ENCODE measurements at places on chromosomes 16 and 17.
A peak's percentile ranks its signal among the peaks of the same experiment; 100 is the strongest.

- no peak for DNase-seq
Observed at GRCh38 chr17:6075050-6075449, 4.9 kb downstream of the WSCD1 start.

DNA sequence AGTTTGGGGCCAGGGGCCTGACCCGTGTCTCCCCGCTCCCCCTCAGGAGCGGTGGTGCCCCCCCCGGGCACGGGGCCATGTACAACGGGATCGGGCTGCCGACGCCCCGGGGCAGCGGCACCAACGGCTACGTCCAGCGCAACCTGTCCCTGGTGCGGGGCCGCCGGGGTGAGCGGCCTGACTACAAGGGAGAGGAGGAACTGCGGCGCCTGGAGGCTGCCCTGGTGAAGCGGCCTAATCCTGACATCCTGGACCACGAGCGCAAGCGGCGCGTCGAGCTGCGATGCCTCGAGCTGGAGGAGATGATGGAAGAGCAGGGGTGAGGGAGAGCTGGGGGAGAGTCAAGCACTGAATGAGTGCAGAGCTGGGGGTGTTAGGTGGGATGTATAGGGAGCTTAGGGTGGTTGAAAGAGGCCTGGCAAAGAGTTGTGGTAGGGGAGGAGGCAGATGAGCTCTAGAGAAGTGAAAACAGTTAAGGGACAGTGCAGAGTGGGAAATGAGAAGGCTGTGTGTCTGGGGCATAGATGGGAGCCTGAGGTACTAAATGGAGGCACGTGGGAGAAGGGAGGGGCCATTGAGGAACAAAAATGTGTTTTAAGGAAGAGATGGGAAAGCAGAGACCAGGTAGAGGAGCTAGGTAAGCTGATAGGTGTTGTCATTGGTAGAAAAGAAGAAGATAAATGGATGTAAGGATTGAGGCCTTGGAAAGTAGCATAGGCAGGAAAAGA lies 4.0 kb downstream of the SRRM2 start:
- DNase-seq, result no peak

GRCh38 chr16:49530427-49530970 lies 156.9 kb downstream of the C16orf78 start:
- DNase-seq, result no peak

GRCh38 chr16:20850981-20851380 lies 44.7 kb downstream of the REXO5 start:
- DNase-seq, result no peak

DNA sequence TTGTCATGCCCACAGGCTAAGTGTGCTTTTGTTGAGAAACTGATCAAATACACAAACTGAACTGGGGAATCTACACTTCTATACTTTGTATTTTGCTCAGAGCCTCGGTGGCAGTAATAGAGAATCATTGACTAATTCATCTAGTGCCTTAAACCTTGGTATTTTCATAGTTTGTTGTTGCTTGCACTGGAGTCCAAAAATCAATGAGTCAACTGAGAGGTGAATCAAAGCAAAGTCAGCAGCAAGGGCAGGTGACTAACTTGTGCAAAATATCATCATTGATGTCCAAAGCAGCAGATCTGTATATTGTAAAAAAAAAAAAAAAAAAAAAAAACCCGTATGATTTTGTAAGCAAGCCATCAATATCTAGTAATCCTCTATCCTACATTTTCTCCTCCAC lies 296.4 kb downstream of the MAP2K6 start:
- DNase-seq, result no peak

- no peak for DNase-seq
Observed at GRCh38 chr16:58346831-58347371, 45.4 kb upstream of the GINS3 start.

- no peak for DNase-seq
Observed at GRCh38 chr16:84840687-84841627, 21.2 kb downstream of the CRISPLD2 start.

- no peak for DNase-seq
Observed at GRCh38 chr17:53924530-53925455, 102.1 kb downstream of the KIF2B start.

DNA sequence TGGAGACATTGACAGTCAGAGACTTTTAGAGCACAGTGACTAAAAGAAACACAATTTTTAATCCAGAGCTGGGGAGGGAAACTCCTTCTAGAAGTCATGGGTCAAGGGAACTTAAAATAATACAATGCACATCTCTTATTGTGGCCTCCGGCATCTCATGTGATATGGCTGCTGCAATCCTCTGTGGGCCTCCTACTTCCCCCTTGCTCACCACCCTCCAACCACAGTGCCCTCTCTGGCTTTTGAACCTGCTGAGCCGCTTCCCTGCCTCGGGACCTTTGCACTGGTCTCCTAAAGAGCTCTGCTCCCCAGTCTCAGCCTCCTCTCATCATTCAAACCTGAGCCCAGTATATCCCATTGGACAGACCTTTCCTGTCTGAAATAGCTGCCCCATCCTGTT lies 47.6 kb downstream of the HS3ST2 start:
- DNase-seq, result no peak

- DNase-seq, result no peak
Observed at GRCh38 chr17:50213026-50214022, 11.9 kb upstream of the COL1A1 start.

- DNase-seq, result no peak
Observed at GRCh38 chr17:81173052-81173761, 7.2 kb upstream of the AATK start.

DNA sequence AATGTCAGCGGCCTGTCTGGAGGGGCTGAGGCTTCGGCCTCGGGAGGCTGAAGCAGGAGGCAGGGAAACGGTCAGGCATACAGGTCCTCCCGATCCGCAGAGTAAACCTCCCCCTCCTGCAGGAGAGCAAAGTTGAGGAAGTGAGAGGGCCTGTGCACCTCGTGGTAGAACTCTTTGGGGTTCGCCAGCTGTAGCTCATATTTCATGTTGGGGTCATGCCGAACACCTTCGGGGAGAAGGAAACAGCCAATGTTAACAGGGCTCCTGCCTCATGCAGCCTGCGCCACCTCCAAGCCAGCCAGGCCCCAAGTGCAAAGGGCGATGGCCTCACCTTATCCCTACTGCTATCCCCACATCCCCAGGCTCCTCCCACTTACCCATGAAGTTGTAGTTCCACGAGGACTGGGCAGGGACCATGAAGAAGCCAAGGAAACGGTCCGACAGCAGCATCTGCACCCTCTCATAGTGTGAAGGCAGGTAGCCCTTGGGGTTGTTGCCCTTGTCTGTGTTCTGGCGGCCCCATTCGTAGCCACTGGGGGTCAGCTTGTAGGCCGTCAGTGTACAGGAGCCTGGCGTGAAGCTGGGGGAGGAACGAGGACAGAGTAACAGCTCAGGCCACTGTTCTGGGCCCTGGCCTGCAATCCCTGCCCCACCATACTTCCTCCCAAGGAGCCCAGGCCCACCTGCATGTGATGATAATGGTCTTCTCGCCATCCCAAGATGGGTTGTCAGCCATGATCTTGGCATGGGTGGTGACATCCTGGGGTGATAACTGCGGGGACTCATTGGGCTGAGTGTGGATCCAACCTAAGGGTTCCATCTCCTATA lies 1.3 kb upstream of the RILP start:
- no peak for DNase-seq

DNA sequence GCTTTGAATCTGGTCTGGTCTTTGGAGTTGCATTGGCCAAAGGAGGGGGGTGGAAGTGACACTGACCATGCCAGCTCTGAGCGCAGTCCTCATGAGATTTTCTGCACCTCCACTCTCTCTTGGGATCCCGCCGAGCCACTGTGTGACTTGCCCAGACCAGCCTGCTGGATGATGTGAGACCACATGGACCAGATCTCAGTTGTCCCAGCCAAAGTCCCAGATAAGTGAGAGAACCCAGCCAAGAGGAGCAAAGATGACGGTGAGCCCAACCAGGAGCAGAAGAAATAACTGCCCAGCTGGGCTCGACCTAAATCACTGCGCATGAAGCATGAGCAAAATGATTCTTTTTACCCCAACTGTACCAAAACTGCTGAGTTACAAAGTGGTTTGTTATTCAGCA lies 96.5 kb upstream of the ERCC4 start:
- DNase-seq, result no peak

DNA sequence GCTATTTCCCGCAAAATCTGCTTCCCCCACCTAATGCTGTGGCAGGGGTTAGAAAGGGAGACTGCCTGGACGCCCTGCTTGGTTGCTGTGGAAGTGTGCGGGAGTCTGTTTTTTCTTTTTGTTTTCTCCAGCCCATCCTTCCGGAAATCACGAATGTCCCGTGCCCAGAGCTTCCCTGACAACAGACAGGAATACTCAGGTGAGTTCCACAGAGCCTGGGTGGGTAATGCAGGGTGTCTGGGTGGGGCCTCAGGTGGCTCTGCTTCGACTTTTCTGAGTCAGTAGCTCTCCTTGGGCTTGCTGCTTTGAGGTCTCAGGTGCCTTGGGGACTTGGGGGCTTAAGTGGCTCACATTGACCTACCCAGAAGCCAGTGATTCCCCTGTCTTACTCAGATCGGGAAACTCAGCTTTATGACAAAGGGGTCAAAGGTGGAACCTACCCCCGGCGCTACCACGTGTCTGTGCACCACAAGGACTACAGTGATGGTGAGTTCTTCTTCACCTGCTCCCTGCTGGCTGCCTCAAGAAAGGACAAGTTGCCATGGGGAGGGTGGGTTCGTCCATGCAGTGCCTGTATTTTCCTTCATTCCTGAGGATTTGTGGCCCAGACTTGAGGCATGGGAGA lies 11.4 kb downstream of the LIMD2 start:
- no peak for DNase-seq

- no peak for DNase-seq
Observed at GRCh38 chr16:84848986-84849634, 29.3 kb downstream of the CRISPLD2 start.

- no peak for DNase-seq
Observed at GRCh38 chr16:86593913-86594620, 15.7 kb downstream of the FOXL1 start.

DNA sequence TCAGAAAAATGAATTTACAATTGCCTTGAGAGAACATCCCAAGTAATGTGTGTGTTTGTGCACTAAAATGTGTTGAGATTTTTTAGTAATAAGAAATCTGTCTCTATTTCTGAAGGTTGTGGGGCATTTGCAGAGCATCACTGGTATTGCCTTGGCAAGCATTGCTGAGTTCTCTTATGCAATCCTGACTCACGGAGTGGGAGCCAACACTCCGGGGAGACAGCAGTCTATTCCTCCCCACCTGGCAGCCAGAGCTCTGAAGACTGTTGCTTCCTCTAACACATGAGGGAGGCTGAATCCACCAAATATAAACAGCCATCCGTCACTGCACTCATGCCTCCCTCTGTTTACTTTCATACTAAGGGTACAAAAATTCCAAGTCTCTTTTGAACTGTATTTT lies 10.6 kb downstream of the CNTD1 start:
- no peak for DNase-seq

DNA sequence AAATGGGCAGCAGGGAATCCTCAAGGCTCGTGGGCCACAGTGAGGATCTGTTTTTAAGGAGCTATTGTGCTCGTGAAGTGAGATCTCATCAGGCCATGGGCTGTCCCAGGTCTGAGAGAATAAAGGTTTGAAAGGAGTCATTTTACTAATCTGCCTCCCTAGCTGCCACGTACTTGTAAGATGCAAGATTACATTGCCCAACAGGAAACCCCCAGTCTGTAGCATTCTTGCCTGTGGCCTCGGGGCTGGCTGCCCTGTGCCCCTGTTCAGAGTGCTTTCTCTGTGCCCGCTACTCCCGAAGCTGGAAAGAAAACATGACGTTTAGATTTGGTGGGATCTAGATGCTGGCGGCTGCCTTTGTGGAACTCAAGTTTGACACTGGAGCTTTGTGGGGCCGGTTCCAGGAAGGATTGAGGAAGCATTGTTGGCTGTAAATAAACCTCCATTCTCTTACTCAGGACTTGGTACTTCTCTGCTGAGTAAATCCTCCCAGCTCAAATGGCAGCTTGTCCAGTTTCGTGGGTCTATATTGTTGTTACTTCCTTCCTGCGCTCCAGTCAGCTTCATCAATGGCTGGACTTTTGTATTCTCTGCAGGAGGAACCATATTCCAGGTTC lies 21.2 kb downstream of the SAP30BP start:
- no peak for DNase-seq

- DNase-seq, result peak; percentile 55
Observed at GRCh38 chr17:75876190-75876937, 2.0 kb downstream of the TRIM47 start.

- no peak for DNase-seq
Observed at GRCh38 chr17:11898526-11899235, 98.6 kb downstream of the ZNF18 start.

- DNase-seq, result no peak
Observed at GRCh38 chr17:74431568-74432423, at the start of gene GPRC5C. Gene GPRC5C (plus strand): TSS chr17:74432088. CDS start chr17:74439777, 7,689 bp downstream.

DNA sequence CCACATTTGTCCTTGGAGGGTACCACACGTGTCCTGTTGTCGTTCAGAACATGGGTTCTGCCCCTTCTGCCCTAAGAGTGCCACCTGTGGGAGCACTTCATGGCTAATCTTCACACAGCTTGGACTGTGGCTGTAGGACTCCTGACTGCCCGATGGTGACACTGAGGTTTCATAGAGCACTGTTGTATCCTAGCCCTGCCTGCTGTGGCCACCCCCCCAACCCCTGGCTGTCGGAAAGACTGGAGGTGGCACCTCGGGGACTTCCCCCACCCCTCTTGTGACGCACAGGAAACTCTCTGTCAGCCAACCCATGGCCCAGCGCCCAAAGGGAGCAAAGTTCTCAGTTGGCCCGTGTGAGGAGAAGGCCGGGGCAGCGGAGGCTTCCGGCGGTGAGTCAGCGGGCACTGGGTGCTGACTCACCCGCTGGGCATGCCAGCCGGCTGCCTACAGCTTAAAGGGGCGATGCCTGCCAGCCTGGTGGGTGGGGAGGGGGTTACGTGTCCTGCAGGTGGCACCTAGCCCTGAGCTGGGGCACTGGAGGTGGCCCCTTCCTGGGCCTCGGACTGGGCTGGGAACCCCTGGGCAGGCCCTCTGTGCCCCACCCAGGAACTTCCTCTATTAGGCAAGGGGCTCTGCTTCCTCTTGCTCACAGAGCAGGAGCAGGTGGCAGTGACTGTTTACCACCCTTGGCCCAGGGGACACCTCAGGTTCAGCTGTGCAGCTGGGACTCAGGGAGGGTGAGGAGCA lies 3.4 kb downstream of the MAP2K3 start:
- peak; percentile 87 for DNase-seq

DNA sequence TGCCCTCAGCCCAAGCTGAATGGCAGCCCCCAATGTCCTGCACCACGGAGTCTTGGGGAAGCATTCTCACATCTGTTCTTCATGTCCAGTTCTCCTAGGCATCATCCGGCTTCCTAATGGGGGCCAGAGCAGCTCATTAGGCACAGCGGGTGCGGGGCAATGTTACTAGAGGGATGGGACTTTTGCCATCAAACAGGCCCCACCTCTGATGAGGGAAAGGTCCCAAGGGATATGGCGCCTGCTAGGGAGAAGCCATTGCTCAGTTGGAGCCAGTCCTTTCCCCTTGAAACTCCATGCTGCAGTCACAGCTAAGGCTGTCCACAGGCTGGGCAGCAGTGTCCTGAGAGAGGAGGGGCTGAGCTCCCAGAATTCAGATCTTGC lies 1.7 kb upstream of the DPH1 start:
- no peak for DNase-seq
